Activated CD4-positive, alpha-beta T cell treated with anti-CD3 and anti-CD28 coated beads for 24 hours (primary cell): ENCODE measurements at places on chromosomes 4 and X.

DNA sequence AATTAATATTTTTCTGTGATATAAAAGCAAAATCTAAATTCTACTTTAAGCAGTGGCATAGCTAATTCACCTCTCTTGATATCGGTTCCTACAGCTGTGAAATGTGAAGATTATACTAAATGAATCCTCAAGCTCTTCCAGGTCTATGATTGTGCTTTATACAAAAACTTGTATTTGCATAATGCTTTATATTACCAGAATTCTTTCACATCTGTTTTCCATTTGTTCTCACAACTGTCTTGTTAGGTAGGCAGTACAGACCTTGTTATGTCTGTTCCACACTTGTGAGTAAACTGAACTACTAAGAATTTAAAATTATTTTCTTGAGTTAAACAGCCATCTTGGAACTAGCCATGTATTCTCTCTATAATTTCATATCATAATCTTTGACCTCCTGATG lies 184.9 kb downstream of the RAPGEF2 start:
- DNase-seq: no peak

- no peak for DNase-seq
These were observed 47.1 kb downstream of the ARHGEF38 start for GRCh38 chr4:105599482-105599881.

DNA sequence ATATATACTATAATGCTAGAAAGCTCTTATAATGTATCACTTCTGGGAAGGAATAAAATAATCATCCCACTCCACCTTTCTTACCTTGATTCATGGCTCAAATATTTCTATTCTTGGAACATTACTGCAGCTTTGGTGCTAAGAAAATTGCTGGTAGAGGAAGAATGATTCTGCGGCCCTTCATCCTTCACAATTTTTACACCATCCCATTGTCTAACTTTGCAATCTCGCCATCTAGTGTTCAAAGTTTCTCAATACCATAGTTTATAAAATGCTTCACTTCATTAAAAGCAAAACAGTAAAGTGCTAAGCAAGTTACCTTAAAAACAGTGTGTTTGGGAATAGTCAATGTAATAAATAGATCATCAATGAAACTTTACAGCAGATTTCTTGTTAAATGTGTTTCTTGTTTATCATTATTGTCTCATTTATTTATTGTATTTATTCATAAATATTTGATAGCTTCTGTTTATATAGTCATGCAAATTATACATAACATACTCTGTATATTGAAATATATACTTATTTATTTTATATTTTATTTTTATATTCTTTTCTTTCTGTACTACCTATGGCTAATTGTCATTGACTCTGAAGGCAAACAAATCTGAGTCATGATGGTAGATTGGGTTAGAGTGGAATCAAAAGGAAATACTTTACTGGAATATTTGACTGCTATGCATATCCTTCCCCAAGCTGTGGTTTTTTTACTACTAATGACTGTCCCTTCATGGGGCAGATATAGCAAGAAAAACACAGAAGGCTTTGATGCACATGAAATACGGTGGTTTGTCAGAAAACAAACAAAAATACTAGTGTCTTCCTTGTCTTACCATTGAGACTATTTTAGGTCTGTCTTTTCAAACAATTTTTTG lies 390.7 kb downstream of the MAPK10 start:
- no peak for DNase-seq

GRCh38 chrX:22404297-22404696 lies 131.6 kb downstream of the CBLL2 start:
- DNase-seq: no peak

GRCh38 chrX:74458736-74459135 lies 37.4 kb downstream of the SLC16A2 start:
- no peak for DNase-seq

DNA sequence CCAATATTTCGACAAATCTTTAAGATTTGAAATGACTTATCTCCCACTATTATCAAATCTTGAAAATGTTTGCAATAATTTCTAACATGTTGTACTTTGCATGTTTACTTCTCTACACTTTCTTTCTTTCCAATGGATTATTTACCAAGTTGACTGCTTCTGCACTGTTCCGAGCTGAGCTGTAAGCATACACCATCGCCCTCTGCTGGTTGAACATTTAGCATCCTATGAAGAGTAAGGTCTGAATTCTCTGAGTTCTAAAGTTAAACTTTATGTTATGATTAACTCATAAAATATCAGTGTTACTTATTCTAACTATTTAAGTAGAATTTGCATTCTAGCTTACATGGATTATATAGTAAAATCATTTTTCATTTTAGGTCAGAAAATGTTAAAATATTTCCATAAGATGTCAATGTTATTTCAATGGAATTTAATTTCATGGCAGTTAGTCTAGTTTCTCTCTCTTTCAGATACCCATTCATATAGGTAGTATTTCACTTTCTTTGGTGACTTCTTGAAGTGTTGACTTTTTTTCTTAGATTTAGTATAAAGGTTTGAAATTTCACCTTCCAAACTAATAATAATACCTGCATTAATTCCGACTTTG lies 137.4 kb downstream of the DKK2 start:
- no peak for DNase-seq

- DNase-seq: no peak
These were observed 58.4 kb upstream of the MSANTD1 start for GRCh38 chr4:3190549-3190948.

- DNase-seq: no peak
These were observed 430.8 kb downstream of the PCDH11X start for GRCh38 chrX:92209936-92210335.

- no peak for DNase-seq
These were observed 117.4 kb downstream of the DIPK2B start for GRCh38 chrX:45083314-45083713.

DNA sequence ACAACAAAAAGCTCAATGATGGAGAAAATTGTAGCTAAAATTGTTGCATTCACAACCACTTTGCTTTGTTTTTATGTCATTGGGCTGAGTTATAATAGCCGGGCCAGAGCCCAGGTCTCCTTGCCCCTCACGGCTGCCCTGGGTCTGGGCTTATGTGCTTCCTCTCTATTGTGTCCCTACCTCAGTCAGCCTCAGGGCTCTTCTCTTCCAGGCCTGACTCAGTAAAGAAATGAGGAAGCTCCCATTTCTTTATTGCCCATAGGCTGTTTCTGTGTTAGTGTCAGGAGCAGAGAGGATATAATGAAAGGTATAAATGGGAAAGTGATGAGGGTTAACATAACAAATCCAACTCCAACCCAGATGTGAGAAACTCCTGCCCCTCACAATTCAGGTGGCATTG lies 18.0 kb downstream of the BST1 start:
- DNase-seq: no peak

- no peak for DNase-seq
These were observed 714.9 kb upstream of the ADGRL3 start for GRCh38 chr4:60485276-60485675.

DNA sequence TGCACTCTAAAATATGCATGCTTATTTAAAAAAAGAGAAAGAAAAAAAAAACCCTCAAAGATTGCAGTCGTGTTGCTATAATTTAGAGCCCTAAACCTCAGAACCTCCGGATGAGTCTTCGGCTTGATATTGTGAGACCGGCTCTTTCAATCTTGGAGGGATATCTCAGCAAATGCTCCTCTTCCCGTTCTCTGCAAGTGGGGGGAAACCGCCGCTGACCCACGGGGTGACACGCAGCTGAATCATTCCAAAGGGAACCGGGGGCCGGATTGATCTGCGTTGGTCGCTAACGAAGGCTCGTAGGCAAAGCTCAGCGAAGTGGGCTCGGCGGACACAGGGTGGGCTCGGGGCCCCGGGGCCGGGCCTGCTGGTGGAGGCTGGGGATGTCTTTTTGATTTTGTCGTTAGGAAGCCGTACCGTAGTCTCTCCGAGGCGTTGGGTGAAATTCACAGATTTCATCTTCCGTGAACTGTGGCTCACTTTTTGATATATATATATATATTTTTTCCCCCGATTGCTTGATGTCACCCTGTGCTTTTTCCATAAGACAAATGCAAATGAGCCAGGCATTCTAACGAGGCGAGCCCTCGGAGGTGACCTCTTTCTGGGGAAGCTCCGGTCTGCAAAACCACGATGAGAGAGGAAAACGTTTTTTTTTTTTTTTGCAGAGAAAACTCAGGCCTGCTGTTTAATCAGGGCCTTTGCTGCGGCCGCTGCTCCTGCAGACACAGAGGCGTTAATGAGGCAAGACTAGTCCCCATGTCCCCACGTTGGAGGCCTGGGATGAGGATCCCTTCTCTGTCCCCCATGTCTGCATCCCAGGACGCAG lies 110.7 kb upstream of the PPP2R3B start:
- no peak for DNase-seq

- no peak for DNase-seq
These were observed 31.5 kb upstream of the CLCN4 start for GRCh38 chrX:10125248-10125615.

- DNase-seq: no peak
These were observed 264.8 kb upstream of the LDB2 start for GRCh38 chr4:17163156-17163771.

GRCh38 chrX:125621588-125621927 lies 301.9 kb downstream of the TEX13C start:
- no peak for DNase-seq

DNA sequence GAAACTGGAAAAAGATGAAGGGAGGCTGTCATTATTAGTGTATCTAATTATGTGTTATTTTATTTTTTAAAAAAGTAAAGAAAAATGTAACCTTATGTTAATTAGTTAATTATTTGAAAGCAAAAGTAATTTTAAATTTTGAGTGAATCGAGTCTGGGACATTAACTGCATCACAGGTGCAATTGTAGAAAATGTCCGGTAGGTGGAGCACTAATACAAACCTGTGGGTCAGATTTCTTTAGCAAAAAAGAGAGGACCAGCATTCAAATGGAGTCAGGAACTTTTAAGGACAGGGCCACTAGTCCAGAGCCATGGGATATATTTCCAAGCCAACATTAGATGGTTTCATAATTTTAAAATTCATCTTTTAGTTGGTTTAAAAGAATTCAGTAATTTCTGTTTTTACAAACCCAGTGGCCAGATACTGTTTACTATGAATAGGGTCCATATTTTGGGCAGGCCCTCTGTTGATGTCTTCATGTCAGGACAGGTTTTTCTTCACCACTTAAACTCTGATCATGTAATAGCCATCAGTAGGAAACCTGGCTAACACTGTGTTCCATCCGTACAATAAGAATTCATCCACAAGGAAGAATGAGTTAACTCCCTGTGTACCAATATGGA lies 27.2 kb downstream of the BST1 start:
- DNase-seq: no peak

- DNase-seq: no peak
These were observed 41.0 kb downstream of the CEP135 start for GRCh38 chr4:55989766-55990165.

DNA sequence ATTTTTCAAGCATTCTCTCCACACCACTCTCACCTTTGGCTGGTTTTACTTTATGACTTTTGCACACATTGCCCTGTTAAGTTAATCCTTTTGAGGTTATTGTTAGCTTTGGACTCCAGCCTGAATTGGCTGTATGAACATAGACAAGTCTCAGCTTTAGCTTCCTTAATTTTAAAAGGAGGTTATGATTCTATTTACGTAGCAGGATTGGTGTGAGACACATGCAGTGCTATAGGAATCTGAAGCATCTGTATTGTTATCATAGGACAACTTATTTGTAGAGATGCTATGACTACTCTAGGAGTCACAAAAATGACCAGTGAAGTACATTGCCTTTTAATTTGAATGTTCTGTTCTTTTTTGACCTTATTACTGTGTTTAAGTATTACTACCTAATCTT lies 15.7 kb downstream of the PGAM4 start:
- DNase-seq: no peak

- DNase-seq: no peak
These were observed 279.7 kb downstream of the CAMK2D start for GRCh38 chr4:113481820-113482219.

DNA sequence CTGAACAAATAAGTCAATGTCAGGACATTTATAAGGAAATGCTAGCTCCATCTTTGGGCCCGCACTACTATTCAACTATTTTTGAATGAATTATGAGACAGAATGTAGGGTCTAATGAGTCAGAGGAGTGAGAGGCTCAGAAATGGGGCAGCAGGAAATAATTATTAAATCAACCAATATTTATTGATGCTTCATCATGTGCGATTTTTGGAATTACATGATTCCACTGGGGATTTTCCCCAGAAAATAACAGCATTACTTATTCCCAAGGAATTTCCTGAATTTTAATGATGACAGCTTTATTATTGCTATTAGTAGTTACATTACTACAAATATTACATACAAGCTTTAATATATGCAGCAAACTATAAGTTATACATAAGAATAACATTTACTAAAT lies 49.3 kb upstream of the PHF8 start:
- no peak for DNase-seq

- DNase-seq: no peak
These were observed 6.5 kb upstream of the TSPAN5 start for GRCh38 chr4:98664959-98665358.

- no peak for DNase-seq
These were observed 507.8 kb upstream of the INTU start for GRCh38 chr4:127124919-127125318.

GRCh38 chr4:24646798-24647460 lies 62.6 kb upstream of the DHX15 start:
- no peak for DNase-seq
